Activated naive CD8-positive, alpha-beta T cell treated with anti-CD3 and anti-CD28 coated beads, Interleukin-2, amount 50 U/mL, for 24 hours (primary cell): ENCODE measurements at places on chromosomes 2 and 18.

GRCh38 chr18:6414723-6415417 is at the start of gene L3MBTL4:
Gene L3MBTL4, minus strand, starts transcription at chr18:6414911. Its CDS starts 103,286 bp downstream, at chr18:6311625.
- DNase-seq: peak; percentile 25

DNA sequence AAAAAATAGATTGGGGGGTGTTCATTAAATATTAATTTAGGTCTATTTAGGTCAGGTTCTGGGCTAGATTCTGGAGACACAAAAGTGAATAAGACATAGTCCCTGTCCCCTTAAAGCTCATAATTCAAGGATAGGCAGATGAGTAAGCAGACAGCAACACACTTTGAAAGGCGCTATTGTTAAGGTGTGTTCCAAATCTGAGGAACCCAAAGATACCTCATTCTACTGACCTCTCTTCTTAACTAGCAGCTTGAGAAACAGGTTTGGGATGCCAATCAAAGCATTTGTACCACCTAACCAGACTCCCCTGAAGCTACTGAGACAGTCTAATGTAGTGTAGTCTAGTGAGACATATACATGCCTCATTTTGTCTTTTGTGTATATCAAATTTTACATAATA is 34.8 kb downstream of the SEMA4F start:
- no peak for DNase-seq

- DNase-seq: no peak
These were observed 50.0 kb upstream of the ITGA4 start for GRCh38 chr2:181407171-181407570.

- DNase-seq: no peak
These were observed 11.9 kb upstream of the TMEM182 start for GRCh38 chr2:102749938-102750337.

- no peak for DNase-seq
These were observed 27.3 kb downstream of the CYB5A start for GRCh38 chr18:74264303-74265020.

DNA sequence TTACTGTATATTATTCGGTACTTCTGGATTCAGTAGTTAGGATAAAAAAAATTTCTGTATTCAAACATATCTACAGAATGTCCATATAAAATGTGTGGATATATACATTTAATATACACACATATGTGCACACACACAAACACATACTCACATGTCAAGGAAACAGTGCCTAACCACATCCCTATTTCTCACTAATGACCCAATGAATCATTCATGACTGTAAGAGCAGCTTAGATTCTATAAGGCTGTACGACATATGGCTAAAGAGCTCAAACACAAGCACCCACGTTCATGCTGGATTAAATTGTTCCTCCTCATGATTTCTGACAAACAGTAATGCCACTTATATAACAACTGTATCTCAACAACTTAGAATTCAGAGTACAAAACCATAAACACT is 457.3 kb downstream of the ADCYAP1 start:
- no peak for DNase-seq

DNA sequence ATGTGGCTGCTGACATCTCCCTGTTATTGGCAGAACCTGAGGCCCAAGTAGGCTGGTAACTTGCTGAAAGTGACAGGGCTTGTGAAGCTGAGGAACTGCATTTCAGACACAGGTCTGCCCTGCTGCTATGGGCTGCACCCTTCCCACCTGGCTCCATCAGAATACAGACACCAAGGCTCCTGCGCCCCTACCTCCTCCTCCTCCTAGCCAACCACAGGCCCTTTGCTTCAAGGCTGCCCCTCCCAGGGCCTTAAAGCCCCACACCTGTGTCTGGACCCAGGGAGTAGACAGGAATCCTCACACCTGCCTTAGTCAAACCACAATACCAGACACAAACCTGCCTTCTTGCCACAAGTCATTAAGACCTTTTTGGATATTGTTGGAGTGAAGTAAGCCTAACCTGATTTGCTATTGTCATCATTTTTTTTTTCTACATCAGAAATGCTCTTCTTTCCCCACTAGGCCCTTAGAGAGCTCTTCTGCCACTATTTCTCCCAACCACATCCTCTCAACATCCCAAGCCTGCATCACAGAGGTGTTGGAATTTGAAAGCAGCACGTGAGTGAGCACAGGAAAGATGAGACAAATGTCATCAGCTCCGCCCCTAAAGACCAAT is 489.7 kb downstream of the EIPR1 start:
- DNase-seq: no peak

GRCh38 chr2:197369228-197369932 is 58.8 kb upstream of the ANKRD44 start:
- no peak for DNase-seq

- DNase-seq: no peak
These were observed 44.4 kb upstream of the SPRED2 start for GRCh38 chr2:65476778-65477177.

- DNase-seq: no peak
These were observed 433.6 kb downstream of the LPIN1 start for GRCh38 chr2:12180031-12180430.

GRCh38 chr2:159124441-159124911 is 156.0 kb downstream of the TANC1 start:
- peak; percentile 27 for DNase-seq

GRCh38 chr2:18611184-18611583 is 21.8 kb upstream of the NT5C1B start:
- no peak for DNase-seq

- DNase-seq: peak; percentile 31
These were observed 3.1 kb downstream of the STK39 start for GRCh38 chr2:168244318-168244717.

- DNase-seq: no peak
These were observed 11.9 kb upstream of the ACTR3 start for GRCh38 chr2:113877711-113878598.

DNA sequence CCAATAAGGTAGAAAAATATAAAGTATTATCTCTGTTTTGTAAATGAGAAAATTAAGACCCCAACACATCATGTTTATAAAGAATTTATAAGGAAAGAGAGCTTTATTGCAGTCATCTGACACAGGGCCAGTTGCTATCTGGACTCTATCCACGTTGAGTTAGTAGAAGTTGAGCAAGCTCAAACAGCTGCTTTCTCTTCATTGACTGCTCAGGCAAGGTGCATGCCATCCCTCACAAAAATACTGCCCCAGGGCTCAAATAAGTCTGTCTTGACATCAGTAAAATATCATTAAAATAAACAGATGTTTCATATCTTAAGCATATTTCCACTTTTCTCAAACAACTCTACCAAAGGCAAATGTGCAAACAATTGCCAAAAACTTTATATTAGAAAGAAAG is 14.8 kb downstream of the COL5A2 start:
- DNase-seq: no peak

DNA sequence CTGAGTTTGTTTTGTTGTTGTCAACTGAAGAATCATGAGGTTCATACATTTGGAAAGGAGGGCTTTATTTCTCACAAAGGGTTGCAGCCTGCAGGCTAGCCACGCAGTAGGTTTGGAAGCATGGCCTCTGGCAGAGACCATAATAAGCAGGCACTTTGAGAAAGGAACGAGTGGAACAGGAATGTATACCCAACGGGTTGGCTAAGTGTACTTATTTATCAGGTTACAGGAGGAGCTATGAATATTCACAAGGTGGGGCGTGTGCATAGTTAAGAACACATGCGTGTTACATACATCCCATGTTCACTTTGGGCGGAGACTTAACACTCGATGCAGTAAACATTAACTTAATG is 30.1 kb upstream of the SH3RF3 start:
- no peak for DNase-seq

GRCh38 chr2:63049970-63050333 is 678 bp upstream of the OTX1 start:
- peak; percentile 18 for DNase-seq

GRCh38 chr18:25307192-25307591 is 44.8 kb downstream of the ZNF521 start:
- no peak for DNase-seq

DNA sequence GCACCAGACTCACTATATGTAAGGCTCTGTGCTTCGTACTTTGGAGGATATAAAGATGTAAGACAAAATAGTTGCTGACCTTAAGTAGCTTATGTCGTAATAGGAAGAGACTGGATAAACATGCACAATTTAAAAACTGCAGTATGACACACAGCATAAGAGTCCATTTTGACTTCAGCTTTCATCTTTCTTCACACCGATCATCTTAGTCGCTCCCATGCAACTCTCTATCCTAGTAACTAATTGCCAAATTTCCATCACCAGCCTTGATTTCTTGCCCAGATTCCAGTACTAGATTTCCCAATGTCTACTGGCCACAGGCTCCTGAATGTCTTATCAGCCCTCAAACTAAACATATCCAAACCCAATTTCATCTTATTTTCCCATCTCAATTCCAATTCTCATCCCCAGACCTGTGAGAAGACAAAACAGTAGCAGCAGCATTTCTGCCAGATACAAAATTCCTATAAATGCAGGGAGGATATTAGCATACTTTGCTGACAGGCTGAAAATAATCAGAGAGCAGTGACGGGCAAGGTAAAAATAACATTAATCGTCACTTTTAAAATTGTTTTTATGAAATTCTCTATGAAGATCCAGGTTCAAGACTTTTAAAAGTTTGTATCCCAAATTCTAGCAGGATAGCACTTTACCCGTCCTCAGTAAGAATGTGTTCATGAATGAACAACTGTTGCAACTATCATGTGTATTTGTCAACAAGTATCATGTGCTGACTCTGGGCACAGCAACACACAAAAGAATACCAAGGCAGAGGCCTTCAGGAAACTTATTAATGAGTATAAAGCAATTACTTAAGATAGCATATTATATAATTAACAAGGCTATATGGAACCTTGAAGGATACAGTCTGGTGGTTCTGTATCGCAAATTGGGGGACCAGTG is 42.2 kb downstream of the KIDINS220 start:
- no peak for DNase-seq
